ENCODE measurements at places on chromosomes 2 and 18. TPM values are rescaled to one million over a fixed set of nuclear protein-coding genes. Genes with fewer than 3 reads are reported as not detected.

FOXI3 gene
- total RNA-seq: not detected

C2orf49 gene
- total RNA-seq: 17.1 TPM

IL1RL1 gene
- 18.3 TPM for total RNA-seq

KCNK3 gene
- 9.2 TPM for total RNA-seq

ANXA4 gene
- total RNA-seq: 169 TPM

Measured in ureter (tissue), 1 donor.